Mononuclear cell (primary cell): ENCODE measurements at places on chromosomes 1 and 21. TPM values are rescaled to one million over a fixed set of nuclear protein-coding genes. Genes with fewer than 3 reads are reported as not detected.

The SPOCD1 gene
- total RNA-seq = 3.4 TPM

The SLC9C2 gene
- not detected for total RNA-seq

The KCND3 gene
- 0.31 TPM for total RNA-seq

The DCDC2B gene
- total RNA-seq = not detected

The IL24 gene
- 0.10 TPM for total RNA-seq

The RAB7B gene
- 0.10 TPM for total RNA-seq

The RHOU gene
- total RNA-seq = 15.3 TPM

The MAP3K7CL gene
- total RNA-seq = 119 TPM

The TNFAIP8L2 gene
- total RNA-seq = 4.6 TPM

The CA6 gene
- total RNA-seq = 0.63 TPM

The ENAH gene
- 0.52 TPM for total RNA-seq

The ASTN1 gene
- total RNA-seq = not detected

The KRTAP22-2 gene
- total RNA-seq = not detected

The CLCNKB gene
- total RNA-seq = not detected

The C1orf74 gene
- 1.0 TPM for total RNA-seq

The PLA2G4A gene
- total RNA-seq = 2.2 TPM

The CYYR1 gene
- total RNA-seq = 0.10 TPM

The CFH gene
- total RNA-seq = 1.6 TPM

The CTH gene
- total RNA-seq = 1.8 TPM

The HAO2 gene
- not detected for total RNA-seq

The WNT9A gene
- under 0.01 TPM for total RNA-seq

The SEC16B gene
- not detected for total RNA-seq

The TRABD2B gene
- not detected for total RNA-seq

The GPR37L1 gene
- total RNA-seq = not detected

The EEIG2 gene
- total RNA-seq = 22.9 TPM

The LORICRIN gene
- total RNA-seq = not detected

The WNT3A gene
- total RNA-seq = not detected

The FNDC5 gene
- 0.10 TPM for total RNA-seq

The TRIM58 gene
- 15.2 TPM for total RNA-seq

The COL11A1 gene
- 0.10 TPM for total RNA-seq

The SRGAP2B gene
- total RNA-seq = 14.7 TPM

The HSD11B1 gene
- total RNA-seq = 0.10 TPM

The CCDC18 gene
- 7.6 TPM for total RNA-seq
